ENCODE measurements at places on chromosomes 2 and 18. TPM values are rescaled to one million over a fixed set of nuclear protein-coding genes. Genes with fewer than 3 reads are reported as not detected.

GRCh38 chr2:150140777-150141176, 346.7 kb downstream of the RND3 start:
- no peak for DNase-seq

The CHRND gene
- total RNA-seq: 119 TPM

- peak; percentile 14 for DNase-seq
These were observed 18.0 kb upstream of the FAP start for GRCh38 chr2:162261032-162261945.

- no peak for DNase-seq
These were observed 28.2 kb upstream of the NFATC1 start for GRCh38 chr18:79367480-79367879.

- no peak for DNase-seq
These were observed 204.1 kb upstream of the VRK2 start for GRCh38 chr2:57842531-57842930.

DNA sequence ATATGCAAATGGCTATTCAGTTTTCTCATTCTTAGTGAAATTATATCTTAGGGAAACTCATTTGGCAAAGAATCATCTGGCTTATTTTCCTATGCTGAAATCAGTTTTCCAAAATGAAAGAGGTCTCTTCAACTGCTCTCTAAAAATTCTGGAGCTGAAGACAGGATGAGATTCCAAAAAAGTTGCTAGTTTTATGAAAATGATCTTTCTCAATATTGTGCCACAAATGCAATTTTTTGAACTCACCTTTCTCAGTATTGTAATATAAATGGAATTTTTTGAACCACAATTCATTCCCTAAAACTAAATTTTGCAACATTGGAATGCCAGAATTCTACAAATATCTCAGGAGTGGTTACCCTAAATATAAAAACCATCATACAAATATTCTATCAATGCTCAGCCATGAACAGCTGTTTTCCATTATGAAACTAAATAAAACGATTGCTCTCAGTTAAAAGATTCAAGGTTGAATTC, 147.7 kb upstream of the PKDCC start:
- no peak for DNase-seq

- DNase-seq: no peak
These were observed 50.9 kb upstream of the OTOF start for GRCh38 chr2:26528836-26529235.

DNA sequence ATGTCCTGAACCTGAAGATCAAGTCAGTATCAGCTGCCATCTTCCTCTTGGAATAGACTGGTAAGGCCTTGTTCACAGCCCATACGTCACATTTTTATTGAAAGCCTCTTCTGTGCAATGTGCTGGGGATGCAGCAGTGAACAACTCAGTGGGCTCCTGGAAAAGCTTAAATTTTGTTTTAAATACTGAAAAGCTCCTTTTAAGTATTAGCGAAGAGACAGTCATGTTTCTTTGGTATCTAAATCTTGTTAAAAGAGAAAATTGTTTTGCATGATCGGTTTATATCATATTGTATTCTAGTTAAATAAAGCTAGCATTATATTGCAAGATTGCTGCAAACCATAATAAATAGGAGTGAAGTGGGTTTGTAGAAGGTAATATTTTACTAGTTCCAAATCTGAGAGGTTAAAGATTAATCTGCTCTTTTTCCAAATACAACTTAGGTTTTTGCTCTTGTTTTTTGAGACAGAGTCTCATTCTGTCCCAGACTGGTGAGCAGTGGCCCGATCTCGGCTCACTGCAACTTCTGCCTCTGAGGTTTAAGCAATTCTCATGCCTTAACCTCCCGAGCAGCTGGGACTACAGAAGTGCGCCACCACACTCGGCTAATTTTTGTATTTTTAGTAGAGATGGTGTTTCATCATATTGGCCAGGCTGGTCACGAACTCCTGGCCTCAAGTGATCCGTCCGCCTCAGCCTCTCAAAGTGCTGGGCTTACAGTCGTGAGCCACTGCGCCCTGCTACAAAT, 1.6 kb upstream of the RMDN2 start:
- no peak for DNase-seq

- DNase-seq: no peak
These were observed 128.4 kb upstream of the CBLN2 start for GRCh38 chr18:72672364-72673184.

The HOXD13 gene
- not detected for total RNA-seq

DNA sequence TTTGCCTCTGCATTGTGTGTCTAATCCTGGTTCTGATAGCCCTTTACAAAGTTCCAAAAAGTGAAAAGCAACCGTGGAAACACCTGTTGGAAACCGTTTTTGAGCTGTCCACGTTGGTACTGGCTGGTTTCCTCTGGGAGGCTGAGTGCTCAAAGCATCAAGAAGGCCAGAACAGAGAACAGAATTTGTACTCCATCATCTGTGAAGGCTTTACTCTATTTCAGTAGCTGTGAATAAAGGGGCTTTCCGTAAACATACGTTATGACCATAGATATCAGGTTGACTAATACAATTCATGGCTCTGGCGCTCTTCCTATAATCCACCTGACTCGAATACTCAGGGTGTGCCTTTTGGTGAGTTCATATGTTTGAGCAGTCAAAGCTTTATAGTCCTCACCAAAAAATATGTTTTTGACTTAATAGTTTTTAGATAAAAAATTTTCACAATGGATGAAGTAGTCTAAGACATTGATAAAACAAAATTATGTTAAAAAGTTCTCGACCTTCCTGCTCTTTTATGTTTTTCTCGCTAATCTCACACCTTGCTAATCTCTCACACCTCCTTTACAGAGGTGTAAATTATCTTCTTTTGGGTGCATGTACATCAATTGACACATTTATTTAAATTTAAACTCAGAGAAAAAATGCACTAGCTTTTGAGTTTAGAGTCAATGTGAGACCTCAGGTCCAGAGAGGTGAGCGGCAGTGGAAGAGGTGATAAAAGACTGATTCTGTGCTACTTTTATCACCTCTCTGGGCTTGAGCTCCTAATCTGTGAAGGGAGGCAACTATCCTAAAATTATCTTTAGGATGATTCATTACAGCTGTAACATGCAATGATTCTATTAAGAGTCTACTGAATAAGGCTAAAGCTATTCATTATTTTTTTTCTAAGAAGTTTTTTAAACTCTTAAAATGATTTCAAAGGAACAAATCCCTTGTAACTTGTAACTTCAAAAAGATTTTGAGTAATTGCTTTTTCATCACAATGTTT, 65.3 kb downstream of the CXCR4 start:
- DNase-seq: no peak

- DNase-seq: no peak
These were observed 55.9 kb upstream of the RTN4 start for GRCh38 chr2:55106148-55106547.

DNA sequence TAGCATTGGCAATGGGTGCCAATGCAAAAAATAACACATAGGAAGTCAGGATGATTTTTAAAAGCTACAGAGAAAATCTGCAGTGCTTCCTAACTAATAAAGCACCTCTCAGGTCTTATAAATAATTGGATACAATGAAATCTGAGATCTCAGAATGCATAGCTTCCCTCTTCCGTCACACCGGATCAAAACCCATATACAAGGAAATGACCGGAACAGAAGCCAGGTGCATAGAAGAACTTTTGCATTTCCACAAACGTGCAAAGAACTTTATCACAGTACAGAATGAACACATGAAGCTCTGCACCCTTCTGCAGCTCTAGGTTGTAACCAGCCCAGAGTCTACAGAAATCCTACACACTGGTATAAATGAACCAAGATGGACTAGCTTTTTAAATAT, 145.4 kb downstream of the TCF4 start:
- DNase-seq: no peak

- DNase-seq: no peak
These were observed at the start of gene MSL3B for GRCh38 chr2:233867993-233868532. TSS of gene MSL3B (minus strand) at chr2:233868386.

- DNase-seq: no peak
These were observed 24.9 kb downstream of the ZFP36L2 start for GRCh38 chr2:43201497-43201896.

The CD8B2 gene
- not detected for total RNA-seq

GRCh38 chr2:215903203-215903602, 110.1 kb downstream of the MREG start:
- DNase-seq: no peak

DNA sequence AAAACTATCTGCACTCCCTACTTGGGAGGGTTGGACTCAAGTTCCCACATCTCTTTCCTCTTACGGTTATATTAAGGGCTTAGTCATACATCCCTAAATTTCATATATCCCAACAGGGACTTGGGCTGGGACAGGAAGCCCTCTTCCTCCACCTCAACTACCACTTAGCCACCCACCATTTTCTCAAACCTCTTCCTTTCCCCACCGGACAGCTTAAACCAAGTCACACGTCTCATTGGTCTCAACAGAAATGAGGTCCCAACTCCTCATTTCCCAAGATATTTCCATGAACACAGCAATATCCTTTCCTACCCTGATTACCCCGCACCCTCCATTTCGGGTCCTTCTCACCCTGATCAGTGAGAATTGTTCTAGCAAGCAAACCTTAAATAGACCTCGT, 736 bp downstream of the ZSCAN30 start:
- no peak for DNase-seq

GRCh38 chr2:149080099-149080498, 41.6 kb downstream of the LYPD6B start:
- DNase-seq: no peak

The MAP3K19 gene
- not detected for total RNA-seq

- DNase-seq: no peak
These were observed 563 bp downstream of the KIF3C start for GRCh38 chr2:25981596-25982272.

GRCh38 chr18:12308386-12309100, 502 bp downstream of the TUBB6 start:
- DNase-seq: peak; percentile 39

The CABLES1 gene
- total RNA-seq: 1.6 TPM

DNA sequence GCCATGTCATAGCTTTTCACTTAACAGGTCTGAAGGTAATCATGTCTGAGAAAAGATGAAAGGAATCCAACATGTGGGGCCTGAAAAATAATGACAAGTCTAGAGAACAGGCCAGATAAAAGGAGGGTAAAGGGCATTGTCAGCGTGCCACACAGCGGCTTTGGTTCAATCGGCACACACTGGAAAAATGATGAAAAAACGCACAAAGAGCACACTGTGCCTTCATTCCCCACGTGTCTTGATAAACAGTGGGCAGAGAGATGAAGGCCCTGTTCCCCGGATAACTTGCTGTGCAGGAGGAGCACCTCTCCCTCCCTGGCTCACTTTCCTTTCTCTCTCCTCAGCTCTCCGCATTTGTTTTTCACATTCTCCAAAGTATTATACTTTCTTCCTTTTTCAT, 766.3 kb downstream of the TDRD15 start:
- no peak for DNase-seq

- peak; percentile 4 for DNase-seq
These were observed 12.1 kb upstream of the RHOB start for GRCh38 chr2:20434588-20435294.

The DOCK10 gene
- total RNA-seq: 1.4 TPM

DNA sequence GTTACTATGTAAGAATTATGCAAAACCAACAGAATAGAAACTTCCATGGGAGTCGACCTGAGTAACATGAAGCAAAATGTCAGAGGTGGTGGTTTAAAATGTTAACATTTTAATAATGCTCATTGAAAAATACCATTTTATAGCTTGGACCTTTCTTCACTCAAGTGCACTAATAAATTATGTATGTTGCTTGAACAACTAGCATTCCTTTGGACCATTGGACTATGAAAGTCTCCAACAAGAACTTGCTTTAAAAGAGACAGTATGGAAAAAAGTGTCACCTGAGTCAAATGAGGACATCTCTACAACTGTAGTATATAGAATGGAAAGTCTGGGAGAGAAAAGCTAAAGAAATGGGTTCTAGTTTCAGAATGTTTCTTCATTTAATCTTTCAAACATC, 51.9 kb downstream of the GLS start:
- no peak for DNase-seq

- no peak for DNase-seq
These were observed 30.8 kb upstream of the PRLH start for GRCh38 chr2:237535385-237536082.

- DNase-seq: no peak
These were observed 284.0 kb upstream of the HS6ST1 start for GRCh38 chr2:128602699-128603101.

DNA sequence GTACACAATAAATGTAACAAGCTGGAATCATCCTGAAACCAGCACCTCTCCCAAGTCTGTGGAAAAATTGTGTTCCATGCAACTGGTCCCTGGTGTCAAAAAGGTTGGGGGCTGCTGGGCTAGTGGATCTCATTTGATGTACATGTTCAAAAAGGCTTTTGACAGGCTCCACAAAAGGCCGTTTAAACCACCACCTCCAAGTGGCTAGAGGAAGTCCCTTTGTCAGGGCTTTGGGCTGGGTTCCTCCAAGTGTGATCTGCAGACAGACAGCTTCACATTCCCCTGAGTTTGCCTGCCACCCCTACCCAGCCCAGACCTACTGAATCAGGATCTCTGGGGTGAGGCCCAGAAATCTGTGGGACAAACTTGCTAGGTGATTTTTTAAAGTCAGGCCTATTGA, 84.7 kb downstream of the TGFA start:
- DNase-seq: no peak

- no peak for DNase-seq
These were observed 234.3 kb downstream of the LRATD1 start for GRCh38 chr2:14866736-14867352.

DNA sequence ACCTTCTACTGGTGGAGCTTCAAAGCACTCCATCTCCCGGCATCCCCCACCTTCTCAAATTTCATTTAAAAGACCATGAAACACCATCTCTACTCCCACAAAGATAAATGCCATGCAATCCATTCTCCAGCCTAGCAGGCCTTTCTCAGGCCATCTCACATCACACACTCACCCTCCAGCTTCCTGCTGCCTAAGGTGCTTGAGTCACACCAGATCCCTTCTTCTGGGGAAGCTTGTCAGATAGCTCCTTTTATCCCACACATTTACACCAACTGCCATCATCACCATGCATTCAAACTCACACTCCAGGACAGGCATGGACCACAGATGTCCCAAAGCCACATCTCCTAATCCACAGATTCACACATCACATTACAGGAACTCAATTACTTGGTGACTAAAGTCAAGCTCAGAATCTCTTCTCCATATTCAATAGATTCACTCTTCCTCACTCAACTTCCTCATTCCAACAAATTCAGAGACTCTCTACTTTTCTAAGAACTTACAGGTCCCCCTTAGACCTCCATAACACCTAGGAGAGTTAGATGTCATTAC, 292.5 kb downstream of the TNS1 start:
- no peak for DNase-seq

DNA sequence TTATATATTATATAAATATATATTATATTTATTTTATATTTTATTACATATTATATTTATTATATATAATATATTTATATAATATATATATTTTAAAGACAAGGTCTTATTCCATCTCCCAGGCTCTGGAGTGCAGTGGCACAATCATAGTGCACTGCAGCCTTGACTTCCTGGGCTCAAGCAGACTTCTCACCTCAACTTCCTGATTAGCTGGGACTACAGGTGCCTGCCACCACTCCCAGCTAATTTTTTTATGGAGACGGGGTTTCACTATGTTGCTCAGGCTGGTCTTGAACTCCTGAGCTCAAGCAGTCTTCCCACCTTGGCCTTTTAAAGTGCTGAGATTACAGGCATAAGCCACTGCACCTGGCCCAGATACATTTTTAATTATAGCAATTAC, 110.0 kb downstream of the PHLPP1 start:
- DNase-seq: no peak

GRCh38 chr18:56235071-56235470, 403.3 kb downstream of the TXNL1 start:
- DNase-seq: no peak
